ENCODE measurements at places on chromosomes 16 and 17.

DNA sequence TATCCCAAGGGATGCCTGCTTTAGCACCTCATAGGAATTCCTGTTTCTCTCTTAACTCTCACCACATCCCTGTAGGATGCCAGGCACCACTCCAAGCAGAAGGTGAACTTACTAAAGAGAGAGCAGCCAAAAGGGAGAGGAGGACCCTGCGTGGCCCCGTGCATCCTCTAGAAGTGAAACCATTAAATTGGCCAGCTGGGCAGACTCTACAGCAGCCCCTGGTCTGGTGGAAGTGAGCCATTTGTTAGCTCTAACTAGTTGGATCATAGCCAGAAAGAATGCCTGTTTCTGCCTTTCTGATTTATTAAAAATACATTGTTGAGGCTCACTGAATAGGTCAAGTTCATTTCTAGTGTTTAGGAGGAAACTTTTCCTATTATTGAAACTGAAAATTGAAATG is 22.3 kb downstream of the TMEM11 start:
- no peak for DNase-seq

DNA sequence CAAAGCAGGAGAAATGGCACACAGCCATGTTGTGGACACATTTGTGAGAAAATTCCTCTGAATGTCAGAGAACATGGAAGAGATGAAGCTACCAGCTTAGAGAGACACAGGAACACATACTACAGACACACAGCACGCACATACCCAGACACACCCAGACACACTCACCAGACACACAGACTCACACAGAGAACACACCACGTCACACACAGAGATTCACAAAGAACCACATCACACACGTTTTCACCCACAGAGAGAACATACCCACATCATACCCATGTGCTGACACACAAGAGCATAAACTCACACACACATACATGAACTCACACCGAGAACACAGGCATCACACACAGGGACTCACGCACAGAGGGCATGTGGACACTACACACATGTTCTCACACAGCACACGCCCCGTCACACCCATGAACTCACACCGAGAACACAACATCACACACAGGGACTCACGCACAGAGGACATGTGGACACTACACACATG is 124.9 kb downstream of the METRNL start:
- no peak for DNase-seq

GRCh38 chr16:51549836-51550235 is 398.8 kb upstream of the SALL1 start:
- no peak for DNase-seq

GRCh38 chr17:1147664-1148063 is 32.1 kb downstream of the ABR start:
- DNase-seq = no peak

DNA sequence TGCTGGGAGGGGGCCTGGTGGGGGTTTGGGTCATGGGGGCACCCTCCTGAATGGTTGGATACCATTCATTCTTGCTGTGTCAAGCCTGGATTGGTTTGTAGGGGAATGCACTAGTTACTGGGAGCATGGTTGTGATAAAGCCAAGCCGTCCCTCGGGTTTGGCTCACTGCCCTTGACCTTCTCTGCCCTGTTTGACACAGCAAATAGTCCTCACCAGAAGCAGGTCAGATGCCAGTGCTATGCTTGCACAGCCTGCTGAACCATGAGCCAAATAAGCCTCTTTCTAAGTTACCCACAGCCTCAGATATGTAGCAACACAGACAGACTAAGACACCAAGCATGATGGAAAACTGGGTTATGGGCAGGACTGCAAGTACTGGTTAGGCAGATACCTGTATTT is 14.6 kb downstream of the ZNF778 start:
- DNase-seq = no peak

- DNase-seq = no peak
These were observed 5.9 kb downstream of the LITAFD start for GRCh38 chr16:8887952-8888560.

DNA sequence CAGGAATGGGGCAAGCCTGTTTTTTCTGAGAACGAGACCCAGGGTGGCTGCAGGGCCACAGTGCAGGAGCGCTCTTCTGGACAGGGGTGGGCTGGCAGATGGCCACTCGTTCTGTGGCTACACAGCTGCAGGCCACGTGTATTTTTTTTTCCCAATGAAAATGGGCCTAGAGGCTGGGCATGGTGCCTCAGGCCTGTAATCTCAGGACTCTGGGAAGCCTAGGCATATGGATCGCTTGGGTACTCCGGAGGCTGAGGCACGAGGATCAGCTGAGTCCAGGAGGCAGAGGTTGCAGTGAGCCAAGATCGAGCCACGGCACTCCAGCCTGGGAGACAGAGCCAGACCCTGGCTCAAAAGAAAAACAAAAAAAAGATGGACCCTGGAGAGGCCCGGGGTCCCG is 6.8 kb downstream of the UNKL start:
- DNase-seq = no peak

DNA sequence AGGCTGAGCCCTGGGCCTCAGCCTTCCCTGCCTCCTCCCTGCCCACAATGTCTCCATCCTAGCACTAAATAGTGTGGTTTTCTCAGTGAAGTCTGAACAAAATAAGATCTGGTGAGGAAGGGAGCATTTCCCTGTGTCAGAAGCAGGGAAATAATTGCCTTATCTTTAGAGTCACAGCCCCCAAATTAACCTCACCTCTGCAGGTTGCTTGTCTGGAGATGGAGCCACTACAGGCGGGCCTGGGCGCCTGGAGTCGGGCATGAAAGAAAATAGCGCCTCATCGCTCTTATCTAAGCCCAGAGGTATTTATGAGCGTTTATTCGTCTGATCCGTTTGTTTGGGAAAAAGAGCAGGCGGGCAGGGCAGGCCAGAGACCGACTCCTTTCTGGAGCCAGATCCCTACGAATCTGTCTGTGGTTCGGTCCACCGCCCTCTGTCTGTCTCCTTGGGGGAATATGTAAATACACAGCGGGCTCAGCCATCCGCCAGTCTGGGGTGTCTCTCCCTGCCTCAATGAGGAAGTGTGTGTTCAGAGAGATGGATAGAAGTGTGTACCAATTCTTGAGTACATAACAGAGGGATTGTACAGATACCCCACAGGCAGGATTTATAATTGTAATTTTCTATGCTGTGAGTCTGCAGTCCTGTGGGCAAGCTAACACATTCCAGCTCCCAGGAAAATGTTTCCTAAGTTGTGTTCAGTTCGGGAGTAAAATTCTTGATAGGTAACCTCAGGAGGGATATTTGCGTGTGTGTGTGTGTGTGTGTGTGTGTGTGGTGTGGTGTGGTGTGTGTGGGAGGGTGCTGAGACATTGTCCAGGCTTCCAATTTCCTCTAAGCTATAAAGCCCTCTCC is 4.3 kb downstream of the HOXB6 start:
- DNase-seq = no peak

GRCh38 chr16:57305159-57305811 is 20.8 kb upstream of the PLLP start:
- DNase-seq = no peak

- no peak for DNase-seq
These were observed 24.2 kb downstream of the SSH2 start for GRCh38 chr17:29905879-29906167.

DNA sequence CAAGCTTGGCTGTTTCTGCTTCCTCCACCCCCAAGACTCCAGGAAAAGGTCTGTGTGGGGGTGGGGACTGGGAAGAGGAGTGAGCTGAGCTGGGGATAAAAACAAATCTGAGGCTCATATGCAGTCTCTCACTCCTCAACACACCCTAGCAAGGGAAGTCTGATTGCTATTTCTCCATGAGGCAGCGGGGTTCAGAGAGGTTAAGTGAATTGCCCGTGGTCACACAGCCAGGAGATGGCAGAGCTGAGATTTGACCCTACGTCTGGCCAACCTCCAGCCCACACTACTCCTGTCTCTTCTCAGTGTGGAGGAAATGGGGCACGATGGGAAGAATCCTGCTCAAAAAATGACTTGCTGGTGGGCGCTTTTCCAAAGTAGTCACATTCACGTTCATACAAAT is 4.8 kb upstream of the ABCC3 start:
- DNase-seq = no peak

GRCh38 chr17:40135817-40136216 is 4.5 kb upstream of the CASC3 start:
- no peak for DNase-seq

- DNase-seq = no peak
These were observed 948 bp downstream of the UTP18 start for GRCh38 chr17:51261024-51261963.

GRCh38 chr16:1333149-1333812 is at the start of gene BAIAP3:
BAIAP3 (plus strand) TSS chr16:1333645; CDS start chr16:1338550, 4,905 bp downstream.
- peak; percentile 36 for DNase-seq

DNA sequence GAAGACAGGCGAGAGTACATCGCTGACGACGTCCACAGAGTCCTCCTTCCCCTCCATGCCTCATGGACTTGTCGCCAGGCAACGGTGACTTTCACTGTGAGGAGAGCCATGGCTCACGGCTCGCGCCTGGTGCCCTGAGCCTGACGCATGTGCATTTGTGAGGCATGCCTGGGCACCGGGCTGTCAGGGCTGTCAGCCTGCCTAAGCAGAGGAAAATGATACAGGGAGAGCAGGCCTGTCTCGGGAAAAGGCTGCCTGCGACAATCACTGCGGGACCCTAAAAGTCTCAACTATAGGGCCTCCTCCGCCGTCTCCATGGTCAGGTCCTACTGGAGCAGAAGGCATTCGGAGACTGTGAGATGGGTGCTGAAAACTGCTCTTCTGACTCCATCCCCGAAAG is 135.5 kb upstream of the WSB1 start:
- no peak for DNase-seq

- DNase-seq = no peak
These were observed 242.7 kb downstream of the KATNIP start for GRCh38 chr16:27792486-27793248.

DNA sequence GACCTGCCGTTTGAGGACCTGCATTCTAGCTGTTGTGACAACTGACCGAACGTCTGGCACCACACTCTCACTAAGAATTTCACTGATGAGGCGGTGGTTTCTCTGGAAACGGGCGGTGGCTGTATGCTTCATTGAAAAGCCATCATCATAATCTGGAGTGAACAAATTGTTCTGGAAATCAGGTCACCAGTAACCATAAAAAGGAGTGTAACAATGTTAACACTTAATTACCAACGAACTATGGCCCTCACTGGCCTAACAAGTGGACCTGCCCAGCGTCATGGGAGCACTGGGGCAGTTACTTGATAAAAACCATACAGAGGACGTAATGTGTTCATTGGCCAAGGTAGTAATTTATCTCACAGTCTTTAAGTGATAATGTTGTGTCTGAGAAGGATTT is 15.4 kb downstream of the SMARCE1 start:
- no peak for DNase-seq

GRCh38 chr16:75402821-75403475 is 30.4 kb downstream of the CFDP1 start:
- DNase-seq = no peak

- no peak for DNase-seq
These were observed 28.3 kb upstream of the CDC42EP4 start for GRCh38 chr17:73340093-73340596.

- no peak for DNase-seq
These were observed 72.1 kb downstream of the DNAH3 start for GRCh38 chr16:21078563-21078962.

GRCh38 chr16:57619133-57619605 is 9.3 kb upstream of the ADGRG1 start:
- no peak for DNase-seq

DNA sequence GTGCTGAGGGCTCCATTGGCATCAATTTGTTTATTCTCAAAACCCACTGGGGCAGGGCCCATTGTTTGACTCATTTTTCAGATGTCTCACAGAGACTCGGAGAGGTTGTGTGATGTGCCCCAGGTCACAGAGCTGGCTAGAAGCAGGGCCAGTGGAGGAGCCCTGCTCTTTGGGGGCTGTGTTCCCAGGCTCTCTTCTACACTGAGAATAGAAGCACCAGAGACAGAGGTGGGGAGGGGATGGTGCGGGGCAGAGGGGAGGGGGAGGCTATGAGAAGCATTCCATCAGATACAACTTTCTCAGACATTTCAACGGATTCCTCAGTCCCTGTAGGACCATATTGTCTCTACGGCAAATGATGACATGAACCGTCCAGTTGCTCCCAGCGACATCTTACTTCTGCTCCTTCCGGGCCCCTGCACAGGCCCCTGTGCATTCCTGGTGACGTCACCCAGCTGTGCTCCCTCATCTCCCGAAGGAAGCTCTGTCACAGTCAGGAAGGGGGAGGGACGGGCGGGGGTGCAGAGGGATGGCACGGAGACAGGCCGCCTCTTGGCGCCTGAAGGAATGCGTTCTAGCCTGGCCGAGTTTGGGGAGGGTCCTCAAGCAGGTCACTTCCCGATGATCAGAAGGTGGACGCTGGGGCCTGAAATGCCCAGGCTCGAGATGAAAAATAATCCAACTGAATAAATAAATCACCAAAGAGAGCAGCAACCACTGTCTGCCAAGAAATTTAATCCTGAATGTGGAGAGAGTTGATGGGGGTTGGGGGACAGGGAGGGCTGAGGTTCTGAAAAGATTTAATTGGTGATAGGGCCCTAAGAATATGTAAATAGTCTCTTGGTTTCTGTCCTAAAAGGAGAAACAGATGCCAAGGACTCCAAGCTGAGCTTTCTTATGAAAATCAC is 114.1 kb downstream of the NOG start:
- no peak for DNase-seq

DNA sequence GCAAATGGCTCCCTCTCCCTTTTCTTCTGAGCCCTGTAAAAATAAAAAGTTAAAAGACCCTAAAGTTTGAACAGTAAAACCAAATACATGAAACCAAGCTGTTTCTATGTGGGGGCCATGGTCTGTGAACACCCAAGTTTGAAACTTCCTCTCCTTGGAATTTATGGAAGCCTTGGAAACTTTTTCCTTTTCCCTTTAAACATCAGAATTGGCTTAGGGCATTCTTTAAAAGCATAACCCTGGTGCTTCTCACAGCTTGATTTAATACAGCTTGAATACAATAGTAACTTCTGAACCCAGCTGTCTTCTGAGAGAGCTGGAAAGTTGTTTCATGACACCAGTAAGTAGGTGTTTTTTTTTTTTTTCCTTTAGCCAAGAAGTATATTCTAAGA is 26.5 kb downstream of the NKD1 start:
- DNase-seq = no peak

DNA sequence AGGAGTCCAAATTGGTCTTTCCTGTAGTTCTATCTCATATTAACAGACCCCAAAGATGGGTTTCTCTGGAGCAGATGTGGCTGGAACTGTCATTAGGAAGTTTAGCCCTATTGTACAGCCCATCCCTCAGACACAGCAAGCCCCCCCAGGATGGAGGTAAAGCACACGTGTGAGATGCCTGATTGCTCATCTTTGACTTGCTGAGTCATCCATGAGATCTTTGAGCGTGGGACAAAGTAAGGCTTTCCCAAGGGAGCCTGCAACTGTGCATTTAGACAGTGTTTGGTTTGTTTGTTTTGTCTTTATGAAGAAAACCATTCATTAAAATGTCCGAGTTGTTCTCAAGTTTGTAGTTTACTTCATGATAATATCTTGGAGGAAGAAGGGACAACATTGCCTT is 145.3 kb upstream of the CDH13 start:
- no peak for DNase-seq
